Activated T-cell treated with anti-CD3 and anti-CD28 coated beads for 4 hours (primary cell): ENCODE measurements at places on chromosomes 1 and 21.

DNA sequence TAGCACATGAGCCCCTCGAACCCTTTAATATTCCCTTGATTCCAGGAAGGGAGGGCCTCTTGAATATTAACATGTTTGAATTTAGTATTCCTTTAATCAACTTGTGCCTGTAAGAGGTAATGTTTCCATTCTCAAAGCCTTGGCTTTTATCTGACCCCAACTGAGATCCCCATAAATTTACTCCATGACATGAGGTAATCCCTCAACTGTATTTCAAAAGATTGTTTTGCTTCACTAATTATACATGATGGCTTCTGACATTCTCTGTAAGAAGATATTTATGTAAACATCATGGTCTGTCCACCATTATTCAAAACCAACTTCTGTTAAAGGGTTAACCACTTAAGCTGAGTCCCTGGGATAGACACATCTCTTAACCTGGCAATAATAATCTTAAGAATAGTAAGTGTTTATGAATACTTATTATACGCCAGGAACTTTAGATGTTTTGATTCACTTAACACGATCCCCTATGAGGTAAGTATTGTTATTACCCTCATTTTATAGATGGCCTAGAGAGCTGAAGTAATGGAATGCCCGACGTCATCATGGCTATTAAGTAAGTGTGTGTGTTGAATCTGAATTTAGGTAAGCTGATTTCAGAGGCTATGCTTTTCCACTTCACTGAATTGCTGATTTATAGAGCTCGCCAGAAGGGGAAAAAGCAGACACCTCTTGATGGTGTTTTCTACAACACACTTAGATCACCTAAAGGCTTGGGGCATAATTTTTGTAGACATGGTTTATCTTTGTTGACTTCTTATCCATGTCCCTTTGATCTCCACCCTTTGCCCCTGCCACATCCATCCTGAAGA, 11.1 kb downstream of the KRTAP19-1 start:
- no peak for DNase-seq

- DNase-seq, result no peak
Observed at GRCh38 chr1:51330331-51331201, at the start of gene TTC39A. Gene TTC39A, minus strand, starts transcription at chr1:51330562. Its CDS starts 85 bp downstream, at chr1:51330477.

GRCh38 chr1:77104672-77105071, 114.6 kb downstream of the PIGK start:
- no peak for DNase-seq

GRCh38 chr1:18289597-18289996, 182.0 kb downstream of the IGSF21 start:
- no peak for DNase-seq

- DNase-seq, result no peak
Observed at GRCh38 chr1:27065999-27066630, 53.5 kb upstream of the TENT5B start.

DNA sequence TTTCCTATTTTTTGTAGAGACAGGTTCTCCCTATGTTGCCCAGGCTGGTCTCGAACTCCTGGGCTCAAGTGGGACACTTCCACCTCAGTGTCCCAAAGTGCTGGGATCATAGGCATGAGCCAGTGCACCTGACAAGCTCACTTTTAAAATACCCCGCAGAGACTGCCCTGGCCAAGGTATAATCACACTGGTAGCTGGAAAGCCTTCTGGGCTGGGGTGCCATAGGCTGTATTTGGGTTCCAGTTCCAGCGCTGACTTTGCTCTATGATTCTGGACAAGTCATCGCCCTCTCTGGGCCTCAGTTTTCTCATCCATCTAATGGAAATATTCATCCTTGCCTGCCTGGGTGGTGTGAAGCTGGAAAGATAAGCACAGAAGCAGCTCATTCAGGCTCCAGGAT, 10.4 kb downstream of the LDLRAD1 start:
- no peak for DNase-seq

GRCh38 chr1:94892604-94893254, 34.2 kb downstream of the CNN3 start:
- DNase-seq, result no peak

GRCh38 chr1:90840352-90840751, 123.2 kb upstream of the BARHL2 start:
- no peak for DNase-seq

DNA sequence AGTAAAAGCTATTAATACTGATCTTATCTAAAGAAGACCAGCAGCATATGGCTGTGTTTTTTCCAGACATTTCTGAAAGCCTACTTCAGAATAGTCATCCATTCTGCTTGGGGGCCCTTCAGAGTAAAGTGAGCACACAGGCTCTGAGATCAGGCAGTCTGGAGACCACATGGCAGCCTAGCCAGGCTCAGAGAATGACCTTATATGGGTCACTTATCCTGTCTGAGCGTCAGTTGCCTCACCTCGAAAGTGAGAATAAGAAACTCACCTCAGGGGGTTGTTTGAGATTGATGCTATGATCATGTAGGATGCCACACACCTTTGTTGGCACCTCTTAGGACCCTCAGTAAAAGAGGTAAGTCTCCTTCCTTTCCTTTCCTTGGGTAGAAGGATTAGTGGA, 270.4 kb downstream of the GRIK1 start:
- no peak for DNase-seq

DNA sequence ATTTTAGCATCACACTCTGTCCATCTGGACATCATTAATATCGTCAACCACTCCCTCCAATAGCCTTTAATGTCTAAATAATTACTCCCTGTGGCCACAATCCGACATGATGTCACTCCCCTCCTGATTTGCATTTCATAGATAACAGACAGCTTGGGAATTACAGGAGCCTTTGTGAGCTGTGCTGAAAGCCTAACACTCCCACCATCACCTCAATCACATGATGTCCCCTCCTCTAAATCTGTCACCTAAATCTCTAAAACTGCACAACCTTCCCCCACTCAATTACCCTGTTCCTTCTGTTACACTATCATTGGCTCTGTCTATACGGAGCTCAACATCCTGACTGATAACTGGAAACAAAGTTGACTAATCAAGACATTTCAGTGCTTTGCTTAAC, 14.3 kb downstream of the NHLH2 start:
- DNase-seq, result no peak

DNA sequence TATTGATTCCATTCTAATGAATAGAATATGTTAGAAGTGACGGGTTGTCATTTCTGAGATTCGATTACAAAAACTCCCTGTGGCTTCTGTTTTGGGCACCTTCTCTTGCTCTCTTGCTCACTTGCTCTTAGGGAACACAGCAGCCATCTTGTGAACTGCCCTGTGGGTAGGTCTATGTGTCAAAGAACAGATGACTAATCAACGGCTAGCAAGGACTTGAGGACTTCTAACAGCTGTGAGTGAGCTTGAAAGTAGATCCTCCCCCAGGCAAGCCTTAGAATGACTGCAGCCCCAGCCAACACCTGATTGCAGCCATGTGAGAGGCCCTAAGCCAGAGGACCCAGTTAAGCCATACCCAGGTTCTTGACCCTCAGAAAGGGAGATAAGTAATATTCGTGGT, 49.3 kb downstream of the AZIN2 start:
- DNase-seq, result no peak

DNA sequence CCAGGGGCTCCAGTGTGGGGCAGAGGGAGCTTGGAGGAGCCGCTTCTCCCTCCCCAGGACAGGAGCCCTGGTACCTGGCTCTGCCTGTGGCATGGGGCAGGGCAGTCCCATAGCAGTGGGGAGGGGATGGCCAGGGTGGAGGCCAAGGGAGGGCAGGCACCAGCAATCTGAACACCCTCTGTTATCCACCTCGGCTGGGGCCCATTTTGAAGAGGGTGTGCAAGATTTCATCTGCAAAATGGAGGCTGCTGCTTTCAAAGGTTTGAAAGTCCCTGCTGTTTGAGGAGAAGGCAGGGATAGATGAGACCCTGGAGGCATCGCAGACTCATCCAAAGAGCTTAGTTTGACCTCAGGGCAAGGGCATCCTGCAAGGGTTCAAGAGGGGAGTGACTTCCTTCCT, 15.2 kb upstream of the TMPRSS2 start:
- no peak for DNase-seq

DNA sequence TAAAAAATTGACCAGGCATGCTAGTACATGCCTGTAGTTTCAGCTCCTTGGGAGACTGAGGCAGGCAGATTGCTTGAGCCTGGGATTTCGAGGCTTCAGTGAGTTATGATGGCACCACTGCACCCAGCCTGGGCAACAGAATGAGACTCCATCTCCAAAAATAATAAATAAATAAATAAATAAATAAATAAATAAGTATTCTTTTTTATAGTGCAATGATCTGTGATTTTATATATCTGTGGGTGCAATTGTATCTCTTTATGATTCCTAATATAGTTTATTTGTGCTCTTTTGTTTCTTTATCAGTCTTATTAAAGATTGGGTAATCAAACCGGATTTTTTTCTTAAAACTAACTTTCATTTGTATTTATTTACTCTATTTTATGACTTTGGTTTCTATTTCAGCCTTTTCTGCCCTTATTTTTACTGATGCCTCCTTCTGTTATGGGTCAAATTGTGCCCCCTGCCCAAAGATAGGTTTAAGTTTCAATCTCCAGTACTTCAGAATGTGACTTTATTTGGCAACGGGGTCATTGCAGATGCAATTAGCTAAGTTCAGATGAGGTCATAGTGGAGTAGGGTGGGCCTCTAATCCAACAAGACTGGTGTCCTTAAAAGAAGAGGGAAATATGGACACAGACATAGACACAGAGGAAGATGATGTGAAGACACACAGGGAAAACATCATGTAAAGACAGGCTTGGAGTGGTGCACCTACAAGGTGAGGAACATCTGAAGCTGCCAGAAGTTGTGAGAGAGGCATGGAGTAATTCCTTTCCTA, 74.9 kb upstream of the CDC42BPA start:
- DNase-seq, result no peak

- DNase-seq, result no peak
Observed at GRCh38 chr1:198174297-198174696, 17.5 kb downstream of the NEK7 start.

- no peak for DNase-seq
Observed at GRCh38 chr1:193077991-193078390, 18.6 kb downstream of the RO60 start.

DNA sequence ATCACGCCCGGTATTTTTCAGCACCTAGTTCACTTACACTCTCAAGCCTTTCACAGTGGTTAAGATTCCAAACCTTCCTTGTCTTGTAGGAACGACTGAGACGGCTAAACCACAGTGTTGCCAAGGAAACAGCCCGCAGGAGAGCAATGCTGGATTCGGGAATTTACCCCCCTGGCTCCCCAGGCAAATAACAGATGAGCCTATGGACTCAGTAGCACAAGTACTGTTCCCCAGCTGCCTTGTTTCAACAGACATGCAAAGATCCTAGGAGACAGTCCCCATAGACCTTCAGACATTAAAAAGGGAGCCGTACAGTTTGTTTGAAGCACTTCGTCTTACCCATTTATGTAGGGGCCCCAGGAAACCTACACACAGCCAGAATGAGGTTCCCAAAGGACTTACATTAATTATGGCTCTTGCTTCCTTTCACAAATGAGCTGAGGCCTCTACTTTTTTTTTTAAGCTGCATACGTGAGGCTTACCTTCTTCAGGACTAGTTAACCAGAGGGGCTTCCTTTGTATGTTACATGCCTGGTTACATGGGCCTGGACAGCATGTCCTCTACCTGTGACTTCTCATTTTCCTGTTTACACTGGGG, 2.7 kb downstream of the SNAPIN start:
- no peak for DNase-seq

GRCh38 chr1:198641501-198641900, 2.7 kb downstream of the PTPRC start:
- DNase-seq, result no peak

DNA sequence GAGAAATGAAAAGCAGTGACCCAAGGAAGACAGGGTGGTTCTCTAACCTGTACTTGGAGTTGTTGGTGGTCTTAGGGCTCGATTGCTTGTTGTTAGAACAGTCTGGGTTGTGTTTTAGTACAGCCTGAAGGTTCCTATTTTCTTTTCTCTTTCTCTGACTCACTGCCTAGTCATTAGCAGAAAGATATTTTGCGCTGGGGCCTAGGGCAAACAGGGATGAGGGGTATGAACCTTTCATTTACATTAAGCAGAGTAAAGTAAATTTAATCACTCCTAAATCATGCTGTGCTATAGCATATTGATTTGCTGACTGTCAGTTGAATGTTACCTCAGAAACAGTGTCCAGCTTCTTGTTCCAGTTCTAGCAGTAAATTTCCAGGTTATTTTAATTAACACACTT, 197.2 kb downstream of the RWDD3 start:
- no peak for DNase-seq

DNA sequence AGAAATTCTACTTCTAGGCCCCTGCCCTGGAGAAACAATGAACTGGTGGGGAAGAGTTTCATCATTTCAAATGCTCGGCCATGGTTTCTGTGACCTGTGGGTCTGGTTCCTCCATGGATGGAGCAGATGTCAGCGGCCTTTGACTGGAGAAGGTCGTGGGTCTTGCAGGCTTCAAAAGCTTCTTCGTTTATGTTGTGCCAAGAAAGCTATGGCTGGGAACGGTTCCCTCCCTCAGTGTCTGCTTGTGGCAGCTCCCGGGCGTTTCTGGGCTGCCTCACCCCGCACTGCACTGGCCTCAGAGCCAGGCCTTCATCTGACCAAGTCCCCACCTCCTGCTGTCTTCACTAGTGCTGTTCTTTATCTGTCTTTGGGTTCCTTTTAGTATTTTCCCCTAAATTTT, 46.4 kb upstream of the POFUT2 start:
- no peak for DNase-seq

- no peak for DNase-seq
Observed at GRCh38 chr1:4736254-4736653, 81.8 kb downstream of the AJAP1 start.

GRCh38 chr1:12764016-12764415, 9.5 kb upstream of the PRAMEF12 start:
- DNase-seq, result no peak

- no peak for DNase-seq
Observed at GRCh38 chr1:167171286-167171929, 49.3 kb upstream of the POU2F1 start.

GRCh38 chr1:156359973-156360372, 9.0 kb upstream of the RHBG start:
- DNase-seq, result no peak

GRCh38 chr1:18536915-18537314, 56.2 kb downstream of the KLHDC7A start:
- no peak for DNase-seq

DNA sequence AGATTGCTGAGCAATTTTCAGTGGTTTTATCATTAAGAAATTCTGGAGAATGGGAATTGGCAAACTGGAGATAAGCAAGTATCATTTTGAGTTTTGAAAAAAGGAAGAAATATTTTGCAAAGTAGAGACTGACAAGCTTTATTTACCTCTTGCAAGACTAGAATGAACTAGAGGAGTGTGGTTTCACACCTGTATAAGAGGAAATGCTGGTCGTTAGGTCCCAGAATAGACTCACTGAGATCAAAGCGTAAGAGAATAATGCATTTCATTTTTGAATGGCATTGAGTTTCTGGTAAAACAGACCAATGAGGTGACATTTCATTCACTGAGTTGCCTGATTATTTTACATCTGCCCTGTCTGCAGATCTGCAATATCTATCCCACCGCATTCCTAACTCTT, 308.1 kb downstream of the ADGRL2 start:
- no peak for DNase-seq
